Renal cortical epithelial cell (primary cell): ENCODE measurements at places on chromosomes 3 and 15.

DNA sequence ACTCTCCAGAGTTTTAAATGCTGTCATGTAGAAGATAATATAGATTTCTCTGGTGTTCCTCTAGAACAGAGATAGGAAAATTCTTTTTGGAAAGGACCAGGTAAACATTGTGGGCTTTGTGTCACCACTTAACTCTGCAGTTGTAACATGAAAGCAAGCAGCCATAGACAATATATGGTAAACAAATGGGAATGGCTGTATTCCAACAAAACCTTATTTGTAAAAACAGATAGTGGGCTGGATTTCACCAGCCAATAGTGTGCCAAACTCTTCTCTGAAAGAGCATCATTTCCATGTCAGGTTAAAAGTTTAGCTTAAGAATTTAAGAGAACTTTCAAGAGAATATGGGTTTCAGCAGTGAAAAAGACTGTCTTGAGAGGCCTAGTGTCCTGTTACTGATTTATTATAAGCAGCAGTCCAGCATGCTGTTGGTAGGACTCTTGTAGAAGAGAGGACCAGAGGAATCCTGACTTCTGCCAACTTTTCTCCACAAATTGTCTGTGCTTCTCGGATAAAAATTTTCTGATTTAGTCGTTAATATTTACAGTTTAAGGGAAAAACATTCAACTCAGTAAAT lies 107.7 kb downstream of the TCF12 start:
- DNase-seq: no peak

GRCh38 chr3:155014953-155015352 lies 65.2 kb upstream of the MME start:
- DNase-seq: no peak

DNA sequence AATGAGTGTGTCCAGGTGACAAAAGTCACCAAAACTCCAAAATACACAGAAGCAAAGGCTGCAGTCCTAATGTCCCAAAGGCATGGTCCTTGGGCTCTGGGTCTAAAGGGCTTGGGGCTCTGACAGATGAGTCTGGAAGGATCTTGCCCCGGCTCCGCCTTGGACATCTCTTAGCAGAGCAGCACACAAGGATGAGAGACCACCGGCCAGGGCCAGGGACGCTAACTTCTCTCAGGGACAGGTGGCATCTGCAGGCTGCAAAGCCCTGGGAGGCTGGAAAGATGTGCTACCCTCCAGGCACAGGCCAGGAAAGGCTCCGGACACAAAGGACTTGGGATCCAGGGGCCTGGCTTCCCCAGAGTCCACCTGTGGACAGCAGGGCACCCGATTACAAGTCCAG lies 14.1 kb upstream of the SHISA5 start:
- no peak for DNase-seq

- DNase-seq: no peak
Measured at GRCh38 chr3:39671116-39671515, 138.3 kb upstream of the MYRIP start.

DNA sequence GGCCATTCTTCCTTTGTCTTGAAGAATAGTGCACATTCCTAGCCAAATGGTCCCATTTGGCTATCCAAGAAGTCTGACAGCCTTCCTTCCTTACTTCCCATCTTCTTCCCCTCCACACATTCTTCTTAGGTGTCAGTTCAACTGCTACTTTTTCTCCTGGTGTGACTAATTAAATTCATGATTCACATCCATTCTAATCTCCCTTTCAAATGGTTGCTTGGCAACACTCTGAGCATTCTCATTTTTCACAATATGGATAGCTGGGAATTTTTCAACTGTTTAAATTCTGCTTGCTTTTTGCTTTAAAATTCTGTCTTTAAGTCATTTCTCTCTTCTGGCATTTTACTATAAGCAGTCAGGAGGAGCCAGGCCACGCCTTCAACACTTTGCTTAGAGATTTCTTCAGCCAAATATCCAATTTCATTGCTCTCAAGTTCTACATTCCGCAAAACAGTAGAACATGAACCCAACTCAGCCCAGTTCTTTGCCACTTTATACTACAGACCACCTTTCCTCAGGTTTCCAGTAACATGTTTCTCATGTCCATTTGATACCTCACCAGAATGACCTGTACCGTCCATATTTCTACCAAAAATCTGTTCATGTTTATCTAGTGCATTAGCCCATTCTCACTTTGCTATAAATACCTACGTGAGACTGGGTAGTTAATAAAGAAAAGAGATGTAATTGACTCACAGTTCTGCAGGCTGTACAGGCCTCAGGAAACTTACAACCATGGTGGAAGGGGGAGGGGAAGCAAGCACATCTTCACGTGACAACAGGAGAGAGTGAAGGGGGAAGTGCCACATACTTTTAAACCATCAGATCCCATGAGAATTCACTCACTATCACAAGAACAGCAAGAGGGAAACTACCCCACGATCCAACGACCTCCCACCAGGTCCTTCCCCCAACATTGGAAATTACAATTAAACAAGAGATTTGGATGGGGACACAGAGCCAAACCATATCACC lies 31.9 kb upstream of the MCF2L2 start:
- peak; percentile 16 for DNase-seq

GRCh38 chr3:55690726-55691125 lies 203.6 kb upstream of the WNT5A start:
- peak; percentile 63 for DNase-seq

- no peak for DNase-seq
Measured at GRCh38 chr15:68148039-68148438, 57.1 kb downstream of the CALML4 start.

GRCh38 chr15:63892794-63893441 lies 59.2 kb upstream of the HERC1 start:
- no peak for DNase-seq

DNA sequence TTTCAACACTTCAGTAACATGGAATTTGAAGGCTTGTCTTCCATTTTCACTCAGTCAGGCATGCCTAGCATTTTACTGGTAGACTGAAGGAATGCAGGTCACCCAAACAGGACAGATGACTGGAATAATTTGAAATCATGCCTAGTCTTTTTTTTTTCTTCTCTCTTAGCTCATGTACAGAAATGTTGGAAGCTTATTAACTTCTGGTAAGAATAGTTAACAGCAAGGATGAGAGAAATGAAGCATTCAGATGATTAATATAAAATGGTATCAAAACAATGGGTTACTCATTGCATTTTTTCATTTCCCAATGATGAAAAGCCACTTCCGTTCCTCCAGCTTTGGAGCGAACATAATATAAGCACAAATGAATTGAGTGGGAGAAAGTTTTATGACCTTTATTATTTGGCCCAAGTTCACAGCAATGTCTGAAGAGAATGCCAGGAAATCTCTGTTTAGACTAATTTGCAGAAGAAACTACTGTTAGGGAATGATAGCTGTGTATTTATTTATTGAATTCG lies 431.6 kb upstream of the RASGRP1 start:
- DNase-seq: peak; percentile 99

DNA sequence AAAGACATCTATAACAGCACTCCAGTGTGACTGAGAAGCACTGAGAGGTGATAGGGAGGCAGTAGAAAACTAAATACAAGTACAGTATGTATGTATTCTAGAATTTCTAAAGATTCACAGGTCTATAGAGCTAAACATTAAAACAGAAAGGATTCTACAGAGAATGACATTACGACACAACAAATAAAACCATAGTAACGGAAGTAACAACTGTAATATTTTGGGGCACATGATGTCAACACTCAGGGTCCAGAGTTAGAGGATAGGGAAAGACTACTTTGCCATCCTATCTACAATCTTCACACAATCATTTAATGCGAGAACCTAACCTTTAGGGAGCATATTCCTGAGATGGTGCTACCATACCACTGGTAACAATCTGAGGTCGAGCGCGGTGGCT lies 13.6 kb downstream of the UBXN7 start:
- DNase-seq: no peak

DNA sequence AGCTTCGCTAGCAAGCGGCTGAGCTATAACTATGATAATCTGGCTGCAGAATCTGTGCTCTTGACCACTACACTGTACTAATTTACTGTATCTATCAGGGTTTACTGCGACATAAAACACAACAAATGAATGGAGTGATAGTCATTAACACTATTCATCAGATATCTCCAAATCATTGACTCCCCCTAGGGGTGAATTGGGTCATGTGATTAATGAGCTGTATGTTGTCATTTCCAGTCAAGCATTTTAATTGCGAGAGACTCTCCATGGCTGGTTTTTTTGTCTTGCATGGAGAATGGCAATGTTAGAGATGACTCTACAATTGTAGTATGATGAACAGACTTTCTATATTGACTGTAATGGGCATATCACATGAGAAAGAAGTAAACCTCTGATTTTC lies 10.5 kb upstream of the TM4SF18 start:
- peak; percentile 62 for DNase-seq

DNA sequence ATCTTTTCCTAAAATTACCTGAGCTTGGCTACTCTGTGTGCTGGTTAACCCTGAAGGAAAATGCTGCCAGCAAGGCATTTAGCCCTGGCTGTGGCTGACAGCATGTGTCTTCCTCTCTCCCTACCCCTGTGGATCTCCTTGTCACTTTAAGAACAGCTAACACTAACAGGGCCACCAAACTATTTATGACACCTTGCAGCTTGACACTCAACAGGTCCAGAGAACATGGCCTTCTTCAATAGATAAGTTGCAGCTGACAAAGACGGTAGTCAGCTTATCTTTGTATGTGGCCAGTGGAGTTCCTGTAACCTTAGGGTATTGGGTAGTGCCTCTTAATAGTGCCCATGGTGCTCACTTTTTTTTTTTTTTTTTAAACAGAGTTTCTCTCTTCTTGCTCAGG lies 32.0 kb upstream of the COPB2 start:
- no peak for DNase-seq

DNA sequence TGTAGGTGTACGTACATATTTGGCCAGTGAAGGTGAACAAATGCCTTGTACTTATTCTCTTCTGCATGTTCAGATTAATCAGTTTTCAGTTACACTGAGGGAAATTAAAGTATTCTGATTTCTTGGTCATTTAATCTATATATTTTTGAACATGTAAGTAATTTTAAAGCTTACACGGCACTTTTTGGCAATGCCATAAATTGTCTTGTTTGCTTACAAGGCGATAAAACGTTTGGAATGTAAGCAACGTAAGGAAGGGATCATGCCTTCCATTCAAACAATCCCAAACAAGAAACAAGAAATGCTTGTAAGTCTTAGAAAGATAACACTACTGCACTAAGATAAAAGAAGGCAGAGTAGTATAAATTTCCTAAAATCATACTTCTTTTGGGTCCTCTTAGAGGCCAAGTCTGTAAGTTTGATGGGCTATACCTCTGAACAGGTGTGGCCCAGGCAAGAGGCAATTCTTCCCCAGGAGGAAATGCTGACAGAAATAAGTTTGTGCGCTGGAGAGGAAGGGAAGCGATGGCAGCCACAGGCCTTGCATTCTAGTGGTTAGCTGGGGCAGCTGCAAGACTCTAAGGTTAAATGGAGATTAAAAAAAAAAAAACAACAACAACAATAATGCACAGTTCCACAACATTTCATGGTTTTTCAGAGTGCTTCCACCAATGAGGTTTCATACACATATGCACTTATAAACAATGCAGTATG lies 73.8 kb downstream of the GOLIM4 start:
- DNase-seq: no peak

GRCh38 chr3:120488296-120488695 lies 37.5 kb upstream of the FSTL1 start:
- DNase-seq: no peak

GRCh38 chr3:127106456-127106855 lies 86.5 kb upstream of the PRR23E start:
- DNase-seq: no peak

DNA sequence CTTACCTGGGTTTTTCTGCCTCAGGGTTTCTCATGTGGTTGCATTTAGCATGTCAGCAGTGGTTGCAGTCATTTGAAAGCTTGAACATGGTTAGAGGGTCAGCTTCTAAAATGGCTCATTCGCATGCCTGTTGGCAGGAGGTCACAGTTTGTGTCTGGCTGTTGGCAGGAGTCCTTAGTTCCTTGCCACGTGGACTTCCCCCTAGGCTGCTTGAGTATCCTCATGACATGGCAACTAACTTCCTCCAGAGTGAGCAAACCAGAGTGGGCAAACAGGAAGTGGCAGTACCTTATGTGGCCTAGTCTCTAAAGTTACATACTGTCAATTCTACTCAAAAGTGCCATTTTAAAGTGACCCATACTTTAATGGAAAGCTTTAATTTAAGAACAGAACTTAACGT lies 3.4 kb upstream of the UNC13C start:
- DNase-seq: peak; percentile 33

- DNase-seq: peak; percentile 22
Measured at GRCh38 chr3:189593581-189593980, 37.6 kb upstream of the TP63 start.

GRCh38 chr3:31614162-31614921 lies 81.6 kb downstream of the STT3B start:
- DNase-seq: no peak

- DNase-seq: no peak
Measured at GRCh38 chr15:68368731-68369435, 63.1 kb downstream of the ITGA11 start.

GRCh38 chr3:179825527-179826246 lies 172.8 kb downstream of the USP13 start:
- no peak for DNase-seq

DNA sequence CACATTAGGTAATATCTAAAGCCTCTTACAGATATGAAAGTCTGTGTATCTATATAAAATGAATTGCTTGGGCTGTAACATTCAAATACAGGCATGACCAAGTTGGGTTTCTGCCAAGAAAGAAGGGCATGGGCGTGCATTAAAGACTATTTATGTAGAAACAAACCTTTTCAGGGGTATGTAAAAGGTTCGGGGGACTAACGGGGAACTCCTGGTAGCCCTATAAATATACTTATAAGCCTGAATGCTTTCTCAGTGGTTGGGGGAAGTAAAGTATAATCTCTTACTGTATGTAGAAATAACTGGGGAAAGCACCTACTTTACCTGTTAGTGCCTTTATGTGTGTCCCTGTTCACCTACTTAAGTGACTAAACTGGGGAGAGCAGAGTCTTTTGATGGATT lies 154.5 kb upstream of the TBL1XR1 start:
- DNase-seq: no peak

- peak; percentile 25 for DNase-seq
Measured at GRCh38 chr3:139982404-139982803, 47.4 kb downstream of the CLSTN2 start.

DNA sequence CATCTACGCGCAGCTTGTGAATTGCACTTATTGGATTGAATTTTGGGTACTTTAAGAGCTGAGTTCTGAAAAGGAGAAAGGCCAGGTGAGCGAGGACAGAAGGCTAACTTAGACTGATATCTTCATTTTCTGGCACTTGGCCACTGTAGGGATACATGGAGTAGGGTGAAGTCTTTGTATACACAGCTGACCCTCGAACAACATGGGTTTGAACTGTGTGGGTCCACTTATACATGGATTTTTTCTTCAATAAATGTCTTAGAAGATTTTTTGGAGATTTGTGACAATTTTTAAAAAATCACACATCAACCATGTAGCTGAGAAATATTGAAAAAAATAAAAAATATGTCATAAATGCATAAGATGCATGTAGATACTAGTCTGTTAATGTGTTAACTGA lies 18.3 kb downstream of the PTPRG start:
- DNase-seq: no peak

- DNase-seq: peak; percentile 71
Measured at GRCh38 chr3:64686446-64686908, 1.3 kb downstream of the ADAMTS9 start.
